ENCODE measurements at places on chromosomes 2 and 18. TPM values are rescaled to one million over a fixed set of nuclear protein-coding genes. Genes with fewer than 3 reads are reported as not detected.

- no peak for DNase-seq
Measured at GRCh38 chr2:234993541-234993981, 41.7 kb downstream of the SH3BP4 start.

GRCh38 chr2:128252501-128252900, 66.2 kb downstream of the HS6ST1 start:
- DNase-seq = no peak

DNA sequence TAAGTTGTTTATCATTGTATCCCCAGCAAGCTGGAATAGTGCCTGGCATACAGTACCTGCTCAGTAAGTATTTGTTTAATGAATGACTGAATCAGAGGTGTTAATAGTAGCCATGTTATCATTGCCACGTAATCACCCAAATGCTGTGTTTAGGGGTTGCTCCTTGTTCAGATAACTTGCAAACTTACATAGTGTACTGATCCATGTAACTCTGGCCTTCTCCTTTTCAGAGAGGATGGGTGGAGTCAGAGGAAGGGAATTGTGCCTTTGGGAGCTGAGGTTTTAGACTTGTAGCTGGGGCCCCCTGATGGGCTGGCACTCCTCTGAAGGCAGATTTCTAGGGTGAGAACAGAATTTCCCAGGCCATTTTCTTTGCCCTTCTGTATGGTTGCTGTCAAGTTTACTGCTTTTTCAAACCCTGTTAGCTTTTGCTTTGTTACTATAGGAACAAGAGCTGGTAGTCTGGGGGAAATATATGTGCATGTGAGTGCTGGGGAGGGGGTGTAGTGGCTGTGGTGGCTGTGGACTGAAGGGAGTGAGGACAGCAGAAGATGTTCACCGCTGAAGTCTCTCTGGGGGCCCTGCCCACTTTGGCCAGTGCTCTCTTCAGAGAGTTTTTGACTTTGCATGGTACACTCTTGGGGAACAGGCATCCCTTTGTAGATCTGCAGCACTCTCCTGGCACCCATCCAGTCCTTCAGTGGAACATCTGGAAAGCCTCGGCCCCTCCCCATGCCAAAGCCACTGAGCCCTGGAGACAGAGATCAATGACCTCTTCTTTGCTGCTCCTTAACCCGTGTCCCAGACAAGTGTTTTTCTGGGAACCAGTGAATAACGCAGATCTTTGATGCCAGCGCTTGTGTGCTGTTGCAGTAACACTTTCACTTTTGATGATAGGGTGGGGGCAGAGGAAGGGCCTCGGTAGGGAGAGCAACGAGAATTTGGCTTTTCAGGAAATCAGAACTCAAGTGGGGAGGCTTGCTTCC, 209.0 kb downstream of the PRKCE start:
- no peak for DNase-seq

GRCh38 chr2:17749753-17750438, 3.7 kb downstream of the SMC6 start:
- DNase-seq = no peak

DNA sequence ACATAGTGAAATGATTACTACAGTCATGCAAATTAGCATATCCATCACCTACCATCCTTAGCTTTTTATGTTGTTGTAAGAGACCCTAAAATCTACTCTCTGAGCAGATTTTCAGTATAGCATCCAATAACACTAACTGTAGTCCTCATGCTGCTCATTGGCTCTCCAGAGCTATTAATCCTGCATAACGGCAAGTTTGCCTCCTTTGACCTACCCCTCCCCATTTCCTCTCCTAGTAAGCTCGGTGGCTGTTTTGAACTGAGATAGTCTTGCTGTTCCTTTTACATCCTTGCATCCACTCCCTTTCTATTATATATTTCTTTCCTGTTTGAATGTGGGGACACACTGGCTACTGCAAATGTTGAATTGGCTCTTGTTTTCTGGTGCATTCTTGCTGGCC, 481.5 kb downstream of the TSN start:
- DNase-seq = no peak

The SP5 gene
- total RNA-seq = not detected

The CCL20 gene
- total RNA-seq = not detected

DNA sequence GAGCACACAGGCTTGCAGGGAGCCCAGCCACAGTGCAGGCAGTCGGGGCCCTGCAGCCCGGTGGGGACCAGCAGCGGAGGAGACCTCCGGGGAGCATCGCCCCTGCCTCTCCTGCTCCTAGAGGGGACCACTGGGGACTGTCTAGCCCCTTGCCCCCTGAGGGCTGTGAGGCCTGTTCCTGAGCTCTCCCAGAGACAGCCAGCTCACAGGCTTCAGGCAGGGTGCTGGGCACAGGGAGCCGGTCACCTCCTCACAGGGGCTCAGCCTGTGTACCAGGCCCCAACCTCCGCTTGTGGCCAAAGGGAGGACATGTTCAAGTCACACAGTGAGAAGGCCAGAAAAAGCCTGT, 3.5 kb upstream of the NMUR1 start:
- DNase-seq = no peak

- no peak for DNase-seq
Measured at GRCh38 chr18:74217476-74218143, 69.3 kb downstream of the TIMM21 start.

GRCh38 chr18:9811978-9812377, 73.8 kb upstream of the TXNDC2 start:
- DNase-seq = no peak

The RAB1A gene
- 45.0 TPM for total RNA-seq

GRCh38 chr2:54631755-54632154, 91.7 kb upstream of the EML6 start:
- DNase-seq = no peak

DNA sequence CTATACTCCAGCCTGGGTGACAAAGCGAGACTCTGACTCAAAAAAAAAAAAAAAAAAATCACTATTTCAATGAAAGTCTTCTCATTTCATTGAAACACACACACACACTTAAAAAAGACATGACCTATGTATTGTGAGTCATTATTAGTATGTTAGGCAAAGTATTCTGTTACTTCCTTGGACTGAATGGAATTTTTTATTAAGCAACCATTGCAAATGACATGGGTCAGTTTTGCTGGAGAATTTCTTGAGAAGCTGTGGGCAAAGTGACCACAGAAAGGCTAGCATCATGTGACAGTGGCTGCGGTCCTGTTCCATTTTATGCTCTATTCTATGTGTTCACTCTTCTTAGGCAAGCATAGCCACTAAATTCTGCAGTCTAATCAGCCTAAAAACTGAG, 695.7 kb downstream of the TDRD15 start:
- no peak for DNase-seq

The ALPP gene
- total RNA-seq = not detected

The GMCL1 gene
- total RNA-seq = 8.0 TPM

DNA sequence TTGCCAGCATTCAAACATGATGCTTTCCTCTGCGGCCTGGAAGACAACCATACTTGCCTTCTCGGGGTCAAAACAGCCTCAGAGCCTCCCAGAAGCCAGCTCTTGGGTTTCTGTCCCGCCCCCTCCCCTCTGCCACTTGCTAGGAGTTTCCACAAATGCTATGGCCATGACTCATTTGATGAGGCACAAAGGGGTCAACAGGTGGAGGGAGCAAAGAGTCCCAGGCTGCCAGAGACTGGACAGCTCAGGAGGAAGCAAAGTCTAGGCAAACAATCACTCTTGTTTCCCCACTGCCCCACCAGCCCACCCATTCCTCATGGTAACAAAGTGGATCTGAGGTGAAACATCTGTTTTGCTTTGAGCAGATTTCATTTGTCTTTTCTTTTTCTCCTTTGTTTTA, 551.1 kb downstream of the TNS1 start:
- DNase-seq = no peak

The DES gene
- not detected for total RNA-seq

- DNase-seq = no peak
Measured at GRCh38 chr2:195601361-195601760, 55.7 kb upstream of the SLC39A10 start.

The C2orf66 gene
- total RNA-seq = not detected

DNA sequence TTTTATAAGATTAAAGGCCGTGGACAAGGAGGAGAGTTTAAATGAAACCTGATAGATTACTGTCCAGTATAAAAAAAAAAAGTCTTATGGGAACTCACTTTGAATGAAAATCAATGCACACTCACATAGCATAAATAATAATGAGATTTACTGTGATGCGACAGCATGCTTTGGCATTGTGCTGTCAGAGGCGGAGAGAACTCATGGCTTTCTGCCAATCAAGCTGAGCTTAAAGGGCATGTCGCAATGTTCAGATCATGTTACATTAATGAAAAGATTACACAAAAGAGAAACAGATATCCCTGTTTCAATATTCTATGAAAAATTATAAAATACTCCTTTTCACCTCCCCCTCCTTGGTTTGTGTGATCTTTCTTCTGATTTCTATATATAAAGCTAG, 310.8 kb downstream of the ERBB4 start:
- no peak for DNase-seq

DNA sequence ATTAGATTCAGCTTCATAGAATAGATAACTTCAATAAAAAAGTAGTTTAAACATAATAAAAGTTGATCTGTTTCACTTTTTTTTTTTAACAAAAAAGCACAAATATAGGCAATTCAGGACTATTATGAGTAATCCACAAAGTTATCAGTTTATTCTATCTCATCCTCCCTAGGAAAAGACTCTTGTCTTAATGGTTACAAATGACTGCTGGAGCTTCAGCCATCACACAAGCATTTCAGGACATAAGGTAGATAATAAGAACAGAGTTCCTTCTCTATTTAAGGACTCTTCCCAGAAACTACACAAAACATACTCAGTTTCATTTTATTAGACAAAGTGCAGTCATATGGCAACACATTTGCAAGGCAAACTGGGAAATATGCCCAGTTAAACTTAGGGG, 357.6 kb upstream of the SETBP1 start:
- DNase-seq = no peak

DNA sequence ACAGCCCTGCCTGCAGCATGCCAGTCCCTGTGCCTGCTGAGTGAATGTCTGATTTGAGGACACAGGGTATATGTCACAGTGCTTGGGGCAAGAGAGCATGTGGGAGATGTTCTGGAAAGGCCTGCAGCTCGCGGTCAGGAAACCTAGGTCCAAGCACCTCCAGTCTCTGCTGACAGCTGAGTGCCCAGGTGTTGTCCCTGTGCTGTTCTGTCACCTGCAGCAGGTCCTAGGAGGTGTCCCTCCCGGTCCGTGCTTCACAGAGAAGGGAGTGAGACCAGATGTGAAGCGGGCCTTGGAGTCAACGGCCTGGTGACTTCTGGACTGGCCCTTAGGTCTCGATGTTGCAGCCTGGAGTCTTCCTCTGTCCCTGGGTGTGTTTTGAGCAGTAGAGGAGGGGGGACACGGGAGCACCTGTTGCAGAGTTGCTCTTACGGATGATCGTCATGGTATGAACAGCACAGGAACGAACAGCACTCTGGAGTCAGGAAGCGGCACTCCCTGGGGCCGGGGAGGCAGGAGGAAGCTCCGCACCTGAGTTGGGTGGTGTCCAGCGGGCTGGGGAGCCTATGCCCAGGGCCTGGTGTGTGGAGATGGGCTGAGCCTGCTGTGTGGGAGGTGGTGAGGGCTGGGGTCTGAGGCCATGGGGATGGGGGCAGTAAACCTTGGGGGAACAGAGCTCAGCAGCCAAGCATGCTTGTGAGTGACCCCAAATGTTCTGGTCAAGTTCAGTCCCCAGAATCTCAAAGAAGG, 21.6 kb upstream of the ARHGEF4 start:
- no peak for DNase-seq

The SGPP2 gene
- total RNA-seq = 12.4 TPM

DNA sequence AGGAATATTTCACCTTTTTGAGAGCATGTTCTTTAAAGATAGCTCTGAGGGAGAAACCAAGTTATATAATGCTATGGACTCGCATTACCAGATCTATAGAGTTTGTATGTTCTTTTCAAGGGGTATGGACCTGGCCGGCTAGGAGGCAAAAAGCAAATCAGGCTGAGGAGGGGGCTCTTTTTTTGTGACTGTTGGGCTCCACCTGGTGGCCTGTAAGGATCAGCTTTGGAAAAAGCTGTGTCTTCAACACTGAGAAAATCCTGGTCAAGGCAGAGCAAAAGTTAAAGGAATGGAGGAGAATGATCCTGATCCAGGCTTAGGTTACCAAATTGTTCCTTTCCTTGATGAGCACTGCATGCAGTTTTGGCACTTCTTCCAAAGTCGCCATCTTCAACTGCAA, 180.5 kb downstream of the DIS3L2 start:
- DNase-seq = no peak

DNA sequence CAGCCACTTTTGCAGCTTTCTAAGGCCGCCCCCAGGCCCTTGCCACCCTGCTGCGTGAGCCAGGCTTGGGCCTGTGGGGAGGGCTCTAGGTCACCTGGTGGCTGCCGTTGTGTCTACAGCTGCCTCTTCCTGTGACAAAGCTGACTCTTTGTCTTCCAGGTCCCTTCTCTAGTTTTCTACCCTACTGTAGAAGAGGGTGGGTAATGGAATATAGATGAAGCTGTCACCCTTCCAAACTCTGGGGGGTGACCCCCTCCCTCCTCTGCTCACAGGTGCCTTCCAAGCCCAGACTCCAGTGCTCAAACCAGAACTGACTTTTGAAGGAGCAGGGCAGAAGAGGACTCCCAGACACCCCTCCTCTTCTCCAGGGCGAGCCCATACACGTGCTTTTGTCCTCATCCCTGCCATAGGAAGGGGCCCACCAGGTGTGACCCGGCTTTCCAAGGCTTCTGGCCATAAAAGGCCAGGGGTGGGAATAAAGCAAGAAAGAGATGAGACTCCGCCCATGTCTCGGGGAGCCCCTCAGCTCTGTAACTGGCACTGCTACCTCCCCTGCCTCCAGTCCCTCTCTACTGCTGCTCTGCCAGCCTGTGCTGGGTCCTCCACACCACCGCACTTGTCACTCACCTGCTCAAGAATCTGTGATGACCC, 17.9 kb upstream of the SDC1 start:
- DNase-seq = no peak

The C2orf76 gene
- total RNA-seq = 10.0 TPM

The UPP2 gene
- total RNA-seq = not detected

DNA sequence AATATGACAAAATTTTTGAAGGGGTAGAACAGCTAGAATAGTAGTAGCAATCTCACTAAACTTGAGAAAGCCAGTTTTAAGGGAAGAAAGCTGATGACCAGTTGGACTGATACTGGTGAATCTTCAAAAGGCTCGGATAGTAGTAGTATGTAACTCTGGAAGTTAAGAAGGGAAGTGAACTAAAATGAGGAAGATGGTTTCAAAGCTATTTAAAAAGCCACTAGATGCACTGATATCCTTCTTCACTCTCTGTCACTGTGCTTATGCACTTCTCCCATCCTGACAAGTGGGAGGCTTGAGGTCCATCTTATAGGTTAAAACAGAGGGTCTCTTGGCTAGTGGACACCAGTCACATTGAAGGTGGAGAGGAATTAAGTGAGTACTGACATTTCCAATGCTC, 141.1 kb downstream of the NCOA1 start:
- DNase-seq = no peak

Measured in activated B cell treated with CpG ODN at 0.5 μM for 24 hours (primary cell).